ENCODE measurements at places on chromosomes 11 and 22.

DNA sequence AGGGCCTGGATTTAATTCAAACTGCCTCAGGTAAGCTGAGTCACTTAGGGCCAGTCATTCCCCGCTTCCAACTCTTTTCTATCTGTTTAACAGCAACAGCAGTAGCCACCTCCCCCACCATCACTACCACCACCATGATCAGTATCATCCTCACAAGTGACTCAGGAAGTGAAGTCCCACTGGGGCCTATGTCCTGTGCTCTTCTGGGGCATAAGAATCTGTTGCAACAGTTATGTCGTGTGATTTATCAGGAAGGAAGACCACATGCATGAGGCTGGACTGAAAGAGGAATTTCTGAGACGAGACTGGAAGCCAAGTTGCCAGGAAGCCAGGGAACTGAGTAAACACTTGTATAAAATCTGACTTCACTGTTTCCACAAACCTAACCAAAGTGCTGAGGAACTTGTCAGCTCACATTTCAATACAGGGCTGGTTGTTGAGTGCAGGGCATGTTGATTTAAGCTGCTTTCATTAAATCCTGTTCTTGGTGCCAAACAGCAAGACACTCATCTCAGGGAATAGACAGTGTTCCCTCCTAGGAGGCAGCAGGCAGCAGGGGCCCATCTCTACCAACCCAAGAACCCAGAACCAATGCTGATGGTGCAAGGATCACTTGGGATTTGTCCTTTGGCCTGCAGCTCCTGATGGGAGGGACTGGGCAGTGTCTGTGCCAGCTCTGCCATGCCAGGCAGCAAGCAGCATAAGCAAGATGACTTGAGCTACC lies 226.7 kb upstream of the NARS2 start:
- DNase-seq = peak; percentile 82

- peak; percentile 3 for DNase-seq
Observed at GRCh38 chr11:39304586-39304985, 2154.9 kb downstream of the LRRC4C start.

DNA sequence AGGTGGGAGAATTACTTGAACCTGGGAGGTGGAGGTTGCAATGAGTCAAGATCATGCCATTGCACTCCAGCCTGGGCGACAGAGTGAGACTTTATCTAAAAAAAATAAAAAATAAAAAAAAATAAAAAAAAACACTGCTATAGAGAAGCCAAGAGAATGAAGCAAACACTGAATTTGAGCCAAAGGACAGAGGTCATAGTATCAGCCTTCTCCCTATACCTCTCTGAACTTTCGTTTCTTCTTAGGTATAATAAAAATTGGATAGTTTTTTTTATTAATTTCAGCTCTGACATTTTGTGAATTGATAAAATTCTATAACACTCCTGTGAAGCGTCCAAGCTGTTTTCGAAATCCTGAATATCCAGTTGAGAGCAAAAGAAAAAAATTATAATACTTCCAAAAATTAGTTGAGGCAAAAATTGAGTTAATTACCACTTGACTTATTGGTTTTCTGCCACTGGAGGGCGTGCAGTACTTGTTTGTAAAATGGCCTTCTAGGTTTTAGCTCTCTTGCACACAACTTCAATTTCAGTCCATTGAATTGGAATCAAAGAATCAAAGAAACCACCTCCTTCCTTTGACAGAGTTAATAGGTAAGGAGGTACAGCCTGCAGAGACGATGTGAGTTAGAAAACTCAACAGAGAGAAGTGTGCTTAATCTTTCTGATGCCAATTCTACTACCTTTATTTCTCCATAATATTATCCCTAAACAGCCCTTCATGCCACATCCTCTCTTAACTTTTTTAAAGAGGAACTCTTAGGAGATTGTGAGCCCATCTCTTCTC lies 143.2 kb downstream of the BBOX1 start:
- no peak for DNase-seq

DNA sequence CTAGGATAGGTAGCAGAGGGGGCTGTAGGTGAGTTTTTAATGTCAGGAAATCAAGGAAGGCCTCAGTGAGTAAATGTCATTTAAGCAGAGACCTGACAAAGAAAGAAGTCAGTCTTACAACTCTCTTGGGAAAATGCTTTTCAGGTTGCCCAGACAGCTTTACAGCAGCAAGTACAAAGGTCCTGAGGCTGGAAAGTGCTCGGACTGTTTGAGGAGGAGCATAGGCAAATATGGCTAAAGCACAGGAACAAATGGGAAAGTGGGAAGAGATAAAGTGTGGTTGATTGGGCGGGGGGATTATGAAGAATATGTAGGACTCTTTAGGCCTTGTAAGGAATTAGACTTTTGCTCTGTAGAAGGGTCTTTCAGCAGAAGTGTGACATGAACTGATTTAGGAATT lies 125.4 kb downstream of the ARHGAP42 start:
- DNase-seq = no peak

DNA sequence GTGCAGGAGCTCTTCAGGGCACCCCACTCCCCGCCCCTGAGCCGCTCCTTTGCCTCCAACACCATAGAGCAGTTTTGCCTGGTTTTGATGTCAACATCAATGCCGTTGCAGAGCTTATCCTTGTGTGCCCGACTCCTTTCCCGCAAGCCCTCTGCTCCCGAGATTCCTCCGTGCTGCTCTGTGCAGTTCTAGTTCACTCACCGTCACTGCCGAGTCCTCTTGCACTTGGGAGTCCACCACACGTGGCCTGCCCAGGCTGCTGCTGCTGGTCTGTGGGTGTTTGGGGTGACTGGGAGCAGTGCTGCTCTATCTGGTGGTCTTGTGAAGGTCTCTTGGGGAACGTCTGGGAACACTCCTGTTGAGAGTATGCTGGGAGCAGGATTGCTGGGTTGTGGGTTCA lies 63.8 kb upstream of the ANO1 start:
- no peak for DNase-seq

- no peak for DNase-seq
Observed at GRCh38 chr22:41920271-41920976, 5.5 kb upstream of the SHISA8 start.

- DNase-seq = no peak
Observed at GRCh38 chr11:72103754-72104167, 664 bp upstream of the LAMTOR1 start.

DNA sequence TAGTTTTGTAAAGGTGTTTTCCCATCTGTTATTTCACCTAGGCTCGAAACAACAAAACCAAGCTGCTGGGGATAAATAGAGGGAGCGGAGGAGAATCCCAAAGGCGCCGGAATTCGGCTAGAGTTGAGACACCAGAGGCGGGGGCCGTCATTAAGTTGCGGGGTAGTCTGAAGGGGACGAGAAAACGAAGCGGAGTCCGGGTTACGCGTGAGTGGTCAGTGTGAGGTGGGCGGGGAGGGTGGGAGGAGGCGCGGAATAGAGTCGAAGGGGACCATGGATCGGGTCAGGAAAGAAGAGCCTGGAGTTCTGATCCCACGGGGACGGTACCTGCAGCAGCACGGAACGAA lies 361 bp downstream of the SRPRA start:
- DNase-seq = no peak

DNA sequence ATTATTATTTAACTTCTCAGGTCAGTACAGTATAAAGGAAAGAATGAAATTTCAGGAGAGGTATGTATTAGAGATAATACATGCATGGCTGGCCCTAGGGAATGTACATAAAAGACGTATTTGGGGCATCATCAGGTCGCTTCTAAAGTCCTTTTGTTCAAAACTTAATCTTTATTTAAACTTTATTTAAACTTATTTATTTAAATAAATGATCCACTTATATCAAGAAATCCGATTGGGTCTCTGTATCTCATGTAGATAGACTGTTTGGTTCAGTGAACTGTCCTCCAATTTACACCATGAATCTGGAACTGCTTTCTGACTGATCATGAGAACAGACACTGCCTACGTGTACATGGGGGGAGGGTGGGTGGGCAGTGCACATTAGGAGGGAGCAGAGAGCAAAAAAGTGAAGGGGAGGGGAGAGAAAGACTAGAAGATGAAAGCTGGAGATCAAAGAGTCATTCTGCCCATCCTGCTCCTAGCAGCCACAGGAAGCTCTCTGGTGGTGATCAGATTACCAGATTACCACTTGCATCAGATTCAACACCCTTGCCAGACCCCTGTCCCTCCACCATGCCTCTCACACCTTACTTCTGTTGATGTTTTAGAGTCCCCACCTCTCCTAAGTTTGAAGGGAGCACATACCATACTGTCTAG lies 92.1 kb upstream of the MTMR2 start:
- DNase-seq = no peak

- peak; percentile 41 for DNase-seq
Observed at GRCh38 chr22:40178417-40179409, 988 bp downstream of the TNRC6B start.

DNA sequence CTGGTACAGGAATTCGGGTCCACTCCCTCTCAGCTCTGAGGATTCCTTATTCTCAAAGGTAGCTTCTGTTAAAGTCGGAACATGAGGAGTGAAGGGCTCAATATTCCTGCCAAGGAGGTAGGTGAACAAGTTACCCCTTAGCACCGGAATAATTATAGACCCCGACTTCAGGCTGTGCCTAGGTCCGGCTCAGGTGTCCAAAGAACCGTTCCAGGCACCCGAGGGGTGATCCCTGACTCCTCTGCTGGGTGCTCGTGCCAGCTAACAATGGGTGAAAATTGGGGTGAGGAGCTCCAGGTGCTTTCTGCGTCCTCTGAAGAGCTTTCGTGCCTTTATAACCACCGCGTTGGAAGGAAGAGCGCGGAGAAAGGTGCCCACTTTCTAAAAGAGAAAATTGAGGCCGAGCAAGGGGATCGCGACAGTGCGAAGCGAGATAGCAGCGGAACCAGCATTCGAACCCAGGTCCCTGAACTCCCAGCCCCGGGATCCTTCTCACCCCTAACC lies 393 bp downstream of the CYB561A3 start:
- no peak for DNase-seq

DNA sequence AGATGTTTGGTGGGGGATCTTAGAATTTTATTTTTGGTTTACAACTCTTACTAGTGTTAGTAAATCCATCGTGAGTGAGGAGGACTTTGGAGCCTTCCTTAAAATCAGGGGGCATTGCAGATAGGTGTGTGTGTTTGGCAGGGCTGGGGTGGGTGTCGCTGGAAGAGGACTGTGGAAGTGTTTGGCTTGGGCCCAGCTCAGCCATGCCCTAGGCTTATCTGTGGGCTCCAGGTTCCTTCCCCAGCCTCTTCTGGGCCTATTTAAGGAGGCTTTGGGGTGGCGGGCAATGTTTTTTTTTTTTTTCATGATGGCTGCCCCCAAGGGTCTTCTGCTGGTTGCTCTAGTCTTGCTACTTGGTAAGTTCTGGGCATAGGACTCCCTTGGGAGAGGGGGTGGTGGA lies 22.1 kb downstream of the MTFP1 start:
- DNase-seq = no peak

- no peak for DNase-seq
Observed at GRCh38 chr11:75514596-75514995, 11.1 kb downstream of the GDPD5 start.

DNA sequence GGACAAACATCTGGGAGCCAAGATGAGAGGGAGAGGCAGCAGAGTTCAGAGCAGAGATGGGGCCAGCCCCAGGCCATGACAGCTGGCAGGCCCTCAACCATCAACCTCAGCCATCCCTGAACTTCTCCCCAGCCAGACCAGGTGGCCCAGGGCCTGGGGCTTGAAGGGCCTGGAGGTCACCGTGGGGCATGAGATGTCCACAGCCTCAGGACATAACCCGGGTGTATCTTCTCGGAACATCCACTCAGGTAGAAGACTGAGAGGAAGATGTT lies 12.4 kb upstream of the SLC39A13 start:
- no peak for DNase-seq

- no peak for DNase-seq
Observed at GRCh38 chr11:60343094-60343704, 16.1 kb downstream of the MS4A6E start.

- DNase-seq = no peak
Observed at GRCh38 chr11:36211761-36212430, 77.3 kb downstream of the COMMD9 start.

DNA sequence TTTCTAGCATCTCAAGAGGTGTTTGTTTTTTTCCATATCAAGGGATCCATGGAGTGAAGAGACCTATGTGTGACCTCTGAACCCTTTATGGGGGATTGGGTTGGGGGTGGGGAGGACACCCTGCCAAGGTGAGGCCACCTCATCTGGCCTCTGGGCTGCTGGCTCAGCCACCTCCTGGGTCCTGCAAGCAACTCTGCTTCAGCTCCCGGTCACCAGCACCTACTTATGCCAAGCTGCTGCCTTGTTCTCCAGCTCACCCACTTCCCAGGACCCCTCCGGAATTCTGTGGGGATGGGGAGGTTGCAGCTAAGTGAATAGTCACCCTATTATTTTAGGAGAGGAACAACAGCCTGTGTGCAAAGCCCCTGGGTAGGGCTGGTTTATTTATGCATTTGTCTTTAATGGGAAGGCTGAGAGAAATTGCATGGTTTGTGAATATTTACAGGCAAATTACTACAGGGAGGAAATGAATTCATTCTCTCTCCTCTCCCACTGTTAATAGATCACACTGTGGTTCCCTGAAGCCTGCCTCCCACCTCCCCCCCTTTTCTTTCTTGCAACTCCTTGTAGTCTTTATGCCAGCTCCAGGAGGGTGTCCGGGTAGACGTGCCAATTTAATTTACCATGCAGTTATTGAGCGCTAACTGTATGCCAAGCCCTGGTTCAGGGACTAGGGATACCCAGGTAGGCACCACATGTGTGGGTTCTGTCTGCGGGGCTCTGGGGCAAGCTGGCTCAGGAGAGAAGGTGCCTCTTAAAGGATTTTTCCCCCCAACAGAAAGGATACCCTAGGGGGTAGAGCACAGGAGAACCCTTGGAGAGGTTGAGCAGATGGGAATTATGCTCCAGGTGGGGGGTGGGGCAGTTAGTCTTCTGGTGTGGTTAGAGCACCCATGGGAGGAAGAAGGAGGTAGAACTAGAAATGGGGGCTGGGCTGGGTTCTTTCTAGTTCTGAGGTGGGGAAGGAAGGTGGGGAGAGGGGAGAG lies 50.7 kb downstream of the TSPAN18 start:
- no peak for DNase-seq

DNA sequence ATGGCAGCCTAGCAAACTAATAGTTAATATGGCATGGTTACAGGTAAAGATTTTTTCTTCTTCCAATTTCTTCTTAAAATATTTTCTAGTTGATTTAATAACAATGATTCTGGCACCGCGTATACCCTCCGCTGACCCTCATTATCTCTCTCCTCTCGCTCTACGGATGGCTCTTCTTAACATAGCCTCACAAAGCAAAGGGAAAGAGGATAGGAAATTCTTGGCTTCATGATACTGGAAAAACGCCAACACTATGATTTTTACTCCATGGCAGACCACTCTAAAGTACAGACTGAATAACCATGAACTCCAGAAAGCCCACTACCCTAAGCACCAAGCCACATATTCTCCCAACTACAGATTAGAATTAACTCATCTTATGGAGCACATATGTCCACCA lies 6.1 kb downstream of the PI4KA start:
- no peak for DNase-seq

DNA sequence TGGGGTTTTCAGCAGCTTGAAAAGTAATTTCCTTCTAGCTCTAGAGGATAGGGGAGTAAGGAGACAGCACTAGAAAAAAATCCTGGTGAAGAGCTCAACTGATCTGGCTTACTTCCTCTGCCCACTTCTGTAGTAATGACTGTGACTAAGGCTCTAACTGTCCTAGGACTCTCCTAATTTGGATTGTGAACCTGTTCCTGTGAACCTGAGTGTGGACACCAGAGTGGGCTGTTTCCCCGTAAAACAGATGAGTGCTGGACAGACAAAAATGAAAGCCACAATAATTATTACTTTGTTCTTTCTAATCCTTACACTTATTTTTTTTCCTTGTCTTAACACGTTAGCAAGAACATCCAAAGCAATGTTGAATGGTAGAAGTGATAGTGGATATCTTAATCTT lies 154.1 kb downstream of the AASDHPPT start:
- DNase-seq = no peak
